Effector CD4-positive, alpha-beta T cell (primary cell): ENCODE measurements at places on chromosomes 6 and 20.

DNA sequence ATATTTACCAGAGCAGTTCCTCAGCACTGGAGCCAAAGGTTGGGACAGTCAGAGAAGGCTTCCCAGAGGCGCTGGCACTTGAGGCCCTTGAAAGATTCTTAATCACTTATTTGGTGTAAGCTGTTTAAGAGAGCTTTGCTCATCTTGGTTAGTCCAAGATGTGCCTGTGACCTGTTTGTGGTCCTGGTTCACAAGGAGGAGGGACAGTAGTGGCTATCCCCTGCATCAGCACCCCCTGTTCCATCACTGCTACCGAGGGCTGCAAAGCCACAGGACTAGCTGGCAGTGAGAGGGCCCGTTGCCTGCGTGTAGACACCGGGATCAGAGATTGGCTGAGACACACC lies 35.7 kb downstream of the VEGFA start:
- DNase-seq, result no peak

DNA sequence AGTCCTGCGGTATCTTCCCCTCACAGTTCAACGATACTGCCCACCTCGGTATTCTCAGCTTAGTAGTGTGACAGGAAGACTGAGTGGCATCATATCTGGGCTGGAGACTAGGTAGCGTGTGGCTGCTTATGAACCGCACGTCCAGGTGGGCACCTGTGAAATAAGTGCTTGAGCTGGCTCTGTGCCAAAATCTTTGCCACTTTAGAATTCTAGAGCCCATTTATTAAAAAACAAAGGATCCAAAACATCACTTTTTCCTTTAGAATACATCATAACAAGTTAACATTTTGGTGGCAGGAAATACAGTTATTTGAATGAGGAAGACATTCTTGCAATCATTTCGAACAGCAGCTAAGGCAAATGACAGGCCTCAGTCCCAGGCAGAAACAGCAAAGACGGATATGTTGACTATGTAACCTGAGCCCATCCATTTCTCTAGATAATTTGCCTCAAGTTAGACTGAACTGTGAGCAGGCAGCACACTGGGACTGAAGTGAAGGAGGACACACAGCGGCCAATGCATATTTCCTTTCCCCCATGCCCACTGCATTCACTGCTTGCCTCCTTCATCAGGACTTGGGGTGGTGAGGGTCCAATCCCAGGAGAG lies 136.6 kb downstream of the GMDS start:
- DNase-seq, result no peak

- no peak for DNase-seq
Observed at GRCh38 chr20:17543531-17544131, 12.5 kb upstream of the BFSP1 start.

DNA sequence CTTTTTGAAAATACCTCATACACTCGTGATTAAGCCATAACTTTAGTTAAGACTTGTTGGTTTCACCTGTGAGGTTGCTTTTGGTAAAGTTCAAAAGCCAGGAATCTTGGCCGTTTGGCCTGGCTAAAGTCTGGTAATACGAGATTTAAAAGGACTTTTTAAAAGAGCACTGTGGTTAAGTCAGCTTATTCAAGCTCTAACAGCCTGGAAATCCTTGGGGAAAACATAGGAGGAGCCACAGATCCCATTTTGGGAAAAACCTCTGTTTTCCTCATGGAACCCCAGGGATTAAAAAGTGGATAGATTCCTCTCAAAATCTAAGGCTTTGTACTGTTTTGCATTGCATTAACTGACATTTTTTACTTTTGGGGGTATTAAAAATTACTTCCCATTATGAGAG lies 13.7 kb upstream of the SLC22A16 start:
- no peak for DNase-seq

GRCh38 chr20:15188415-15188814 lies 851.0 kb upstream of the FLRT3 start:
- no peak for DNase-seq

GRCh38 chr6:157143171-157143889 lies 180.0 kb downstream of the TMEM242 start:
- DNase-seq, result no peak

GRCh38 chr20:61949363-61949713 lies 116.3 kb downstream of the TAF4 start:
- DNase-seq, result no peak

GRCh38 chr6:3232017-3232945 lies 4.8 kb upstream of the TUBB2B start:
- no peak for DNase-seq

GRCh38 chr6:50116797-50117542 lies 67.2 kb upstream of the DEFB112 start:
- DNase-seq, result no peak

- DNase-seq, result no peak
Observed at GRCh38 chr20:60642541-60642940, 609.5 kb upstream of the CDH4 start.

DNA sequence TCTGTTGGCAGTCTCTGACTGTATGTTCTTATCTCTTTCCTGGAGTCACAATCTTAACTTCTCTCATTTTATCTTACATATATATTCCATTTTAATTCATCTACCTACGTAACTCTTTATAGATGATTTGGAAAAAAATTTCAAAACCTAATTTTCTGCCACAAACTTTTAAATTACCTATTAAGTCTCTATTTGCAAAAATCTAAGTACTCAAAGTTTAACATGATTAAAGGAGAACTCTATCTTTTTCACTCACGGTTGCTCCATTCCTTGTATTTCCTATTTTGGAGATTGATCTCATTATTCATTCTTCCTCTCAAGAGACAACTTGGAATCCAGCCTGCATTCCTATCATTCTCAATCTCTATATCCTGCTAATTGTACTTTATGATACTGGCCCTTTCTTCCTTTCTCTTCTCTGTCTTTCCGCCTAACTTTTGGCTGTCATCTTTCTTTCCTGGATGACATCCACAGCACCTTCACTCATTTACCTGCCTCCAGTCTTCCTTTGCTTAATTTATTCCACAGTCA lies 1071.1 kb upstream of the CITED2 start:
- DNase-seq, result no peak

DNA sequence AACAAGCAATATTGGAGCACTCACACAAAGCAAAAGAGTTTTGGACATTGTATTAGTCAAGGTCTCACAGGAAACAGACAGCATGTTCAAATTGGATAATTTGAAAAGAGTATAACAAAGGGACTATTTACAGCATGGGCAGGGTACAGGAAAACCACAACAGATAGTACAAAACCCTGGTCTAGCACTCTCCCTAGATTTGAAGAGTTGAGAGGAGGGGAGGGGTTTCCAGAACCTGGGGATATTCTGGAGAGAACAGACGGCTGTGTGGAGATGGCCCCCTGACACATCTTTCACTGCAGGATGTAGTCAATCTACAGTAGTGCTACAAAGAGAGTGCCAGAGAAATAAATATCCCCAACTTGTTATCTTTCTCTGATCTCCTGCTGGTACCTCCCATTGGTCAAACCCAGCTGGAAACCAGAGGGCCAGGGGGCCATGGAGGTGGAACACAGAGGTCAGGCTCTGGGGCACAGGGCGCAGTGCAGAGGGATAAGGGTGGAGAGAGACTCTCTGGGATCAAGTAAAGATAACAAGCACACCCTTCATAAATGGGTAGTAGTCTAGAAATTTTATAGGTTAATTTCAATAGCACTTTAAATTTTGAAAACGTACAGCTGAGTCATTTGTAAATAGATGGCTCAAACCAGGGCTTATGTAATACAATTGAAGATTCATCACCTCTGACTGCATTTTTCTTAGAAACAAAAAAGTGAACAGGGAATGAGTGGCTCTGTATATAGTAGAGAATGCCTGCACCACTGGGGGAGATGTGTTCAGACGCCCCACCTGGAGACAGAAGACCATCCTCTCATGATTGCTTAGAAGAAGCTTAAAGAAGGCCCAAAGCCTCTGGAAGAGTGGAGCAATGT lies 25.7 kb downstream of the RCAN2 start:
- DNase-seq, result no peak

DNA sequence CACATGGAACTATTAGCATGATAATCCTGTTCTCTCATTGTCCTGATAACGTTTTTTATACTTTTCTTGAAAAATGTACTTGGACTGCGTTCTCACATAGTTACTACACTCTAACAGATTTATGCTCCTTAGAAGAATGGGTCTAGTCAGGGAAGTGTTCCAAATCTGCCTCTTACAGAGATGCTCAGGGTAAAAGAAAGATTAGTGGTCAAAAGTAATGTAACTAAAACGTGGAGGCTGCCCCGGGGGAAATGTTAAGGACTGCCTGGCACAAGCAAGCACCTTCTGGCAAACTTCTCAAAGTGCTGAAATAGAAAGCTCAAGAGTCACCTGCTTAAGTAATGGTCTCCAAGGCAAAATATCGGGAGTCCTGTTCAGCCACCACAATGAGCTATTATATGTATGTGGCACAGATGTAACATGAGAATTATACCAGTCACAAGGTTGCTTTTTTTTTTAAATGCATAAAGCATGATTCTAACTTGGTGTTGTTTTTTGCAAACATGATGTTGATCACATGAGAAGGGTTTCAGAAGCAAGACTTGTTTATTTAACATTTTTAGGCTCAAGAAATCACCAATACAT lies 244.5 kb upstream of the JARID2 start:
- no peak for DNase-seq

DNA sequence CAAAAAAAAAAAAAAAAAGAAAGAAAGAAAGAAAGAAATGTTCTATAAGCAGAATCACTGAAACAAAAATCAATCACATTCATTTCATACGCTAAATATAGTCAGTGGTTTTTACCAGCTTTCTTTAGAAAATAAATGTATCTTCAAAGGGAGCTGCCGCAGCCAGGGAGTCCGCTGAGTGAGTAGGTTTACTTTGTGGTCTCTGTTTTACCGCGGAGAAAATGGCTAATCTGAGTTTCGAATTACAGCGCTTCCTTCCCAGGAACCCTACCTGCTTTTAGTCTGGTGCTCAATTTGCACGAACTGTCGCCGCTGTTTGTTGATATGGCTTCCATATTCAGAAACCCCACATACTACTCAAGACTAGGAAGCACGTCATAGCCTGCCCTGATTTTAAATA lies 102.4 kb downstream of the TFAP2A start:
- DNase-seq, result no peak
